ENCODE measurements at places on chromosomes 12 and 14.

GRCh38 chr14:89428546-89429198 lies 11.6 kb upstream of the FOXN3 start:
- DNase-seq = no peak

DNA sequence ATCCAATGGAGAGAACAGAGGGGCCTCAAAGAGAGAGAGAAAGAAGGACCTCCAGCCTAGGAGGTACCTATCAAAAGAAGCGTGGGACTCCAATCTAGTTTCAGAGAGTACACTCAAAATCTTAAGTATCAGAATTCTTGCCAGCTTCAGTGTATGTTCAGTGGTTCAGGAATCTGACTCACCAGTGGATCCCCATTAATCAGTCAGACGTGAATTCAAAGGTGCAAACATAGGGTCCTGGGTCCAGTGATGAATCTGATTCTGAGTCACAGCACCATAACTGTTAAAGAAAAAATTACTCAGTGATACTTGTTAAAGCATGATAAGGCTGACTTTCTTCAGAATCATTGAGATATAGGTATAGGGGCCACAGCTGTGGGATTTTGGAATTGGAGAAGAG lies 33.2 kb downstream of the ETNK1 start:
- peak; percentile 2 for DNase-seq

- no peak for DNase-seq
Observed at GRCh38 chr14:55000381-55000780, 26.5 kb downstream of the WDHD1 start.

DNA sequence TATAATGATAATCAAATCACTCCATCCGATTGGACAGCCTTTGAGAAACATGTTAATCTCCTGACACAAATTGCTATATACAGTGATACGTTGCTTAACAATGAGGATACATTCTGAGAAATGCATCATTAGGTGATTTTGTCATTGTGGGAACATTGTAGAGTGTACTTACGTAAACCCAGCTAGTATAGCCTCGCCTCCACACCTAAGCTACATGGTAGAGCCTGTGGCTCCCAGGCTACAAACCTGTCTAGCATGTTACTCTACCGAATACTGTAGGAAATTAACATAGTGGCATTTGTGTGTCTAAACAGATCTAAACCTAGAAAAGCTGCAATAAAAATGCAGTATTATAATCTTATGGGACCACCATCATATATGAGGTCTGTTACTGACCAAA lies 128.6 kb upstream of the PWP1 start:
- no peak for DNase-seq

DNA sequence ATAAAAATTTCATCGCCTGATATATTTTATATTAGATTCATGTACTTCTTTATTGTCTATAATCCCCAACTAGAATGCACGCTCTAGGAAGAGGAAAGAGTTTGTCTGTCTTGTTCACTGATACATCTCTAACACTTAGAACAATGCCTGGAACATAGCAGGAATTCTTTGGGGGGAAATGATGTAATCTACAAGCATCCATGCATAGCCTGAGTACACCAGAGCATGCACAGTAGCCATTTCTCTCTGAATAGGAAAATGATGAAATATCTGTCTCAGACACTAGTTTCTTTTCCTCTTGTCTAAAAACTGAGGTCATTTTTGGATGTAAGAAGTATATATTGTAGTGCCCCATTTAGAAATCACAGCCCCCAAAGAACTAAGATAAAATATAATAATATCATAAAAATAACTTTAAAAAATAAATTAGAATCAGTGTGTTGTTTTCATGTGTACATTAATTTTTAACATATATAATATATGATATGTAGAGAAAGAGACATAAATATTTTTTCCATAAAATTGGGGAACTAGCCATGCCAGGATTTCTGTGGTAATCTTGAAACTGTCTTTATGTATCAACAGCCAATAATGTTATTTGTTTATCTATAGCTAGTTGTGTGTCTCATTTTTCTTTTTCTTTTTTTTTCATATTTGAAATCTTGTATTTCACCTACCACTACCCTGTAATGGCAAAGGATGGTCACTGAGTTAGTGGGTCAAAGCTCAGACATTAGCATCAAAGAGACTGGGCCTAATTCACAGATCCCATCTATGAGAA lies 155.6 kb upstream of the TMCC3 start:
- peak; percentile 64 for DNase-seq

DNA sequence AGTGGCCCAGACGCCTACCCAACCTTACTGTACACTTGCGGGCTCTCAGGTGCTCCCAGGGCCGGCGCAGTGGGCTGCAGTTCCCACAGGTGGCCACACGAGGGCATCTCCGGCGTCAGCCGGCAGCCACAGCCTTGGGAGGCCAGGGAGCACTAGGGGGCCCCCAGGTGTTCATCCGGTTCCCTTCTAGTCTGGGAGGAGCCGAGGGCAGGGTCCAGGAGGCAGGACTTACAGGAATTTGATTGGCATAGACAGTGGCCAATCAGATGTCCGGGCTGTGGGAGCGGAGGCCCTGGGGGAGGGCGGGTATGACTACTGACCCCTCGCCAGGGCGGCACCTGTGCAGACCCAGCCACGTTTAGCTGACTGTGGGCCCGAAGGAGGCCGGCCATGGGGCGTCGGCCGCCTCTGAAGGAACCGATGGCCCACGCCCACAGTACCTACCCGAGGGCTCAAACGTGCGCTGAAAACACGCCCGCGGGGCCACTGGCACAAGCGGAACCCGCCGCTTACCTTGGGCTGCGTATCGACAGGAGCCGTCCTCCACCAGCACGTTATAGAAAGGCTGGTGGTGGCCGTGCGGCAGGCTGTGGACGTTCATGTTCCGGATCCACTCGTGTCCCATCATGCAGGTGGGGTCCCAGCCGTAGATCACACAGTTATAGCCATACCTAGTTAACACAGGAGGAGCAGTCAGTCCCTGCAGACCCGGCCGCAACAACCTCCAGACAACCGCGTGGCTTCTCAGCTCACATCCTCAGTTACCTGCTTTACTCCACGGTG lies 34.8 kb downstream of the FBXO21 start:
- DNase-seq = no peak

DNA sequence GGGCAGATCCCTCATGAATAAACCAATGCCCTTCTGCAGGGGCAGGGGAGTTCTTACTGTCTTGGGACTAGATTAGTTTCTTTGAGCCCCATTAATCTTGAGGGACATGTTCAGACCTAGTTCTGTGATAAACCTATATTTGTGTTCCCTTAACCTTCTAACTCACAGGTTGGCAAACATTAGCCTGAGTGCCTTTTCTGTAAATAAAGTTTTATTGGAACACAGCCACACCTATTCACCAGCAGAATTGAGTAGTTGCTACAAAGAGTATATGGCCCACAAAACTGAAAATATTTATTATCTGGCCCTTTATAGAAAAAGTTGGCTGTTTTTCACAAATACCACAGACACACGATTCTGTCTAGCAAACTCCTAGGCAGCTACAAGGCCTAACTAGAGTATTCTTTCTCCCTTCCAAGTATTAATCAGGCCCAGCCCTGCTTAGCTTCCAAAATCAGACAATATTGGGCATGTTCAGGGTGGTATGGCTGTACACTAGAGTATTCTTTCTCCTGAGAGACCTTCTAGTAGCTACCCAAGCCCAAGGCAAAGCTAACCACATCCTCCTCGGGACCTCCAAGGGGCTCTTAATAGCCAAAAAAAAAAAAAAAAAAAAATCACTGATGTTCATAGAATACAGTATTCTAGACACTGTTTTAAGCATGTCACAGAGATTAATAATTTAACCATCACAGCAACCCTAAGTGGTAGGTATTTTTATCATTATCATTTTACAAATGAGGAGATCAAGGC lies 199.3 kb upstream of the PWP1 start:
- DNase-seq = no peak

- no peak for DNase-seq
Observed at GRCh38 chr14:52397844-52398243, 83.7 kb downstream of the PTGER2 start.

DNA sequence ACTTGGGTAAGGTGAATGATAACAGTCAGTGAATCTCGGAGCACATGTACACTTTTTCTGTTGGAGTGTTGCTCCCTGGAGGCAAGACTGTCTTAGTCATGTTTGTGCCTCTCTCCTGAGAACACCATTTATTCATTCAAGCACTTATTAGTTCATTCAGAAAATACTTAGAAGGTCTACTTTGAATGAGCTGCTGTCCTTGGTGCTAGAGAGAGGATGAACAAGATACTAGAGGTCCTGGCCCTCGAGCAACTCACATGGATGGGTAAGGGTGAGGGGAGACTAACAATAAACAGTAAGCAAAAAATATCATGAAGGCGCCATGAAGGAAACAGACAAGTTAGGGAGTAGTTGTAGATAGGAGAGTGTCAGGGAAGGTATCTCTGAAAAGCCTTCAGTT lies 17.1 kb upstream of the SAMD4A start:
- DNase-seq = no peak

- no peak for DNase-seq
Observed at GRCh38 chr12:6199531-6200255, 507 bp upstream of the CD9 start.

- no peak for DNase-seq
Observed at GRCh38 chr12:90682398-90682797, 272.6 kb downstream of the CCER1 start.

- no peak for DNase-seq
Observed at GRCh38 chr14:105061428-105062047, 3.7 kb downstream of the GPR132 start.

DNA sequence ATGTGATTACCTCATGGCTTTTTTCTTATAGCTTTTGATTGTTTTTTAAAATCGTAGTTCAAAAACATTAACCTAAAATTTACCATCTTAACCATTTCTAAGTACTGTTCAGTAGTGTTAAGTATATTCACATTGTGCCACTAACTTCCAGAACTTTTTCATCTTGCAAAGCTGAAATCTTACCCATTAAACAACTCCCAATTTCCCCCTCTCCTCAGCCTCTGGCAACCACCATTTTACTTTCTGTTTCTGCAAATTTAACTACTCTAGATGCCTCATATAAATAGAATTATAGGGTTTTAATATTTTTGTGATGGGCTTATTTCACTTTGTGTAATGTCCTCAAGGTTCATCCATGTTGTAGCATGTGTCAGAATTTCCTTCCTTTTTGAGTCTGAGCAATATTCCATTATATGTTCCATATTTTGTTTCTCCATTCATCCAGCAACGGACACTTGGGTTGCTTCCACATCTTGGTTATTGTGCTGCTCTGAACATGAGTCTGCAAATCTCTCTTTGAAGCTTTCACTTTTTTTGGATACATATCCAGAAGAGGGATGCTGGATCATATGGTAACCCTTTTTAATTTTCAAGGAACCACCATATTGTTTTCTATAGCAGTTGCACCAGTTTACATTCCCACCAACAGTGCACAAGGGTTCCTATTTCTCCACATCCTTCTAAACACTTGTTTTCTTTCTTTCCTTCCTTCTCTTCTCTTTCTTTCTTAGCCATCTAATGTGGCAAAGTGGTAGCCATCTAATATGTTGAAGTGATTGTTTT lies 5.0 kb downstream of the HIF1A start:
- no peak for DNase-seq

DNA sequence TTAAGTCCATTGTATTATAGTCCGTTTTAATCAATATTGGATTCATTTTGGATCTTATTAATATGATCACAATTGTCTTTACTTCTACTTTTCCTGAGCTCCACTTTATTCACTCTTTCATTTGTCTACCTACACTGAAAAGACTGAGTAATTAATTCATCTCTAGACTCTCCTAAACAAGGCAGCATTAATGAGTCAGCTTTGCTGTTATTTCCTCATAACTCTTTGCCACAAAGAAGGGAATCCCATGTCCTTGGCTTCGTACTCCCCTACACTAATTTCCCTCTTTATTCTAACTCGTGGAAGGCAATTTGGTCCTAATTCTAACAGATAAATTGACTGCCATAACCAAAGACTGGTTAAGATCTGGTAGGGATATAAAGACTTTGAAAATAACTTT lies 91.9 kb downstream of the ARMH4 start:
- DNase-seq = no peak

GRCh38 chr12:13194401-13195110 lies 2.0 kb upstream of the EMP1 start:
- DNase-seq = no peak

GRCh38 chr14:88818018-88818417 lies 6.4 kb upstream of the TTC8 start:
- no peak for DNase-seq

DNA sequence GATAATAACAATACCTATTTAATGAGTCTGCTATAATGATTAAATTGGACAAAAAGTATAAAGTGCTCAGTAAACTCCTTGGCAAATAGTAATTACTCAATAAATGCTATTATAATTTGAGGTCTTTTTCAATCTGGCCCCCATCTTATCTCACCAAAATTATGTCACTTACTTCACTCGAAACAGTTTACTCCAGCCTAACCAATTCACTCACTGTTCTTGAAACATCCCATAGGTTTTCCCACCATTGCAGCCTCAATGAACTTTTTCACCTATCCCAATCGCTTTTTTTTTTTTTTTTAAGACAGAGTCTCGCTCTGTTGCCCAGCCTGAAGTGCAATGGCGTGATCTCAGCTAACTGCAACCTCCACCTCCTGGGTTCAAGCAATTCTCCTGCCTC lies 17.5 kb upstream of the PRKAG1 start:
- DNase-seq = no peak

GRCh38 chr12:6471989-6472360 lies 1.5 kb upstream of the VAMP1 start:
- no peak for DNase-seq

GRCh38 chr14:79418649-79419415 lies 792.5 kb downstream of the DIO2 start:
- DNase-seq = no peak

DNA sequence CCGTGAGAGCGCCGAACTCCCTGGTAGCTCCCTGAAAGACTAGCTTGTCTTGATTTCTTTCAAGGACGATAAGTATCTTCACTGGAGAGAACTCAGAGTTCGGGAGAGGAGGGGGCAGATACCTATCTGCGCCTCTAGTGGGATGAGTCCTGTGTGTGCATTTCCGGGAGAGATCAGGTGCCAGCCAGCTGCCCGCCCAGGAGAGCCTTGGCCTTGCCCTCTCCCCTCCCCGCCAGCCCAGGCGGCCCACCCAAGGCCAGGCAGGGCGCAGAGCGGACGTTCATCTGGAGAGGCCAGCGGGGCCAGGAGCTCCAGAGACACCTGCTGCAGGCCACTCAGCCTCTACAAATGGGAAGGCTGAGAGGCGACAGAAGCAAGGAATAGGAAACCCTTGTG lies 1.0 kb downstream of the CD9 start:
- no peak for DNase-seq

GRCh38 chr12:20248646-20249045 lies 119.7 kb upstream of the PDE3A start:
- DNase-seq = no peak

DNA sequence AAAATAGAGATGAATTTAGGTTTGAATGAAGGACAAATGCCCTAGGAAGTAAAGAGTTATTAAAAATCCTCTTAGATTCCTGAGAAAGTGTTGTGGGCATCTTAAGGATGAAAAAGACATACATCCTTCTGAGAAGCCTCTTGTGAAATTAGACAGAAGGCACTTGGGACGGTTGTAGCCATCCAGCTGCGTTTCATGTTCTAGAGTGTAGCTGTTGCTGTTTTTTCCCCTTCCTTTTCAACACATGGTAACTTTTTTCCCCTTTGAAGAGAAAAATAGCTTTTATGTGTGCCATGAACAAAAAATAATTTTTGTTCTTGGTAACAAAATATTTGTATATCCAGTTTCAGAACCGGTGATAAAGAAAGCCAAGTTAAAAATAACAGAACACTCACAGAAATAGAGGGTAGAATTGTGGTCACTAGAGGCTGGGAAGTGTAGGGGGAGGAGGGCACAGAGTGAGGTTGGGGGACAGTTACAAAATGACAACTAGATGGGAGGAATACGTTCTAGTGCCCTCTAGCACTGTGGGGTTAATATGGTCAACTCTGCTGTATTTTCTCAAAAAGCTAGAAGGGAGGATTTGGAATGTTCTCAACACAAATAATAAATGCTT lies 58.4 kb downstream of the PTHLH start:
- DNase-seq = no peak
